Common myeloid progenitor, CD34-positive (primary cell): ENCODE measurements at places on chromosomes 2 and 18.

GRCh38 chr18:65601775-65602174, 149.0 kb upstream of the CDH7 start:
- no peak for DNase-seq

DNA sequence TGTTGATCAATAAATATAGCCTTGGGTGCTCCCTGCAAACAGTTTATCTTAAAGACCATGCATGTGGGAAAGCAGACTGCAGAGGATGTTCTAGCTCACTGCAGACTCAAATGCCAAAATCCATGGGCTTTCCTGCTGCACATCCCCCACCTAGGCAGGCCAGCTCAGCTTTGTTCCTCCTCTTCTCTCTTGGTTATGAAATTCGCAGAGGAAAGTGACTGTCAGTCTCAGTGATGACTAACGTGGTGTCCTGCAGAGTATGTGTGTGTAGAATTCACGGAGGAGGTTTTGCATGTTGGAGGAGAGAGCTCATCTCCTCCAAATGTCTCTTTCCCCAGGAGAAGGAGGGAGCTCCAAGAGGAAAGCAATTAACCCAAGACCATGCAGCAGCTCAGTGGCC, 21.4 kb upstream of the KCNS3 start:
- DNase-seq, result no peak

GRCh38 chr2:239465017-239466001, 64.5 kb upstream of the HDAC4 start:
- no peak for DNase-seq

- no peak for DNase-seq
Measured at GRCh38 chr2:234677758-234678538, 181.1 kb upstream of the ARL4C start.

- DNase-seq, result no peak
Measured at GRCh38 chr2:196390243-196391148, 219.1 kb upstream of the STK17B start.
